ENCODE measurements at places on chromosomes 3 and 15.

GRCh38 chr3:194906229-194906629 lies 220.5 kb downstream of the FAM43A start:
- DNase-seq: no peak

DNA sequence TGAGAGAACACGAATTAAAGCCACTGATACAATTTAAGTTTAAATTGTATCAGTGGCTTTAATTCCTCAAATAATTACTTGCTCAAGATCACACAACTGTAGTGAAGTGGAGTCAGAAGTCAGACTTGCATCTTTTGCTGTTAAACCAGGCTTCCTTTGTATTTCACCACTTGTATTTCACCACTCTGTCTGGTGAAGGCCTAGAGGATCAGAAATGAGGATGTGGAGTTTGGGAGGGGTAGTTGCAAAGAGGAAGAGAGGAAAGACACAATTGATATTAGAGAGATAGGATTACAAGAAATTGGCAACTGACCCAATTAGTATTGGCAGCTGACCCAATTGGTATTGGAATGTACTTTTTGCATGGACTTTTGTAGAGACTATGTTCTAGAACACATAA lies 288.1 kb upstream of the GPR149 start:
- DNase-seq: no peak

GRCh38 chr15:74206801-74207281 lies 4.3 kb upstream of the STRA6 start:
- no peak for DNase-seq

DNA sequence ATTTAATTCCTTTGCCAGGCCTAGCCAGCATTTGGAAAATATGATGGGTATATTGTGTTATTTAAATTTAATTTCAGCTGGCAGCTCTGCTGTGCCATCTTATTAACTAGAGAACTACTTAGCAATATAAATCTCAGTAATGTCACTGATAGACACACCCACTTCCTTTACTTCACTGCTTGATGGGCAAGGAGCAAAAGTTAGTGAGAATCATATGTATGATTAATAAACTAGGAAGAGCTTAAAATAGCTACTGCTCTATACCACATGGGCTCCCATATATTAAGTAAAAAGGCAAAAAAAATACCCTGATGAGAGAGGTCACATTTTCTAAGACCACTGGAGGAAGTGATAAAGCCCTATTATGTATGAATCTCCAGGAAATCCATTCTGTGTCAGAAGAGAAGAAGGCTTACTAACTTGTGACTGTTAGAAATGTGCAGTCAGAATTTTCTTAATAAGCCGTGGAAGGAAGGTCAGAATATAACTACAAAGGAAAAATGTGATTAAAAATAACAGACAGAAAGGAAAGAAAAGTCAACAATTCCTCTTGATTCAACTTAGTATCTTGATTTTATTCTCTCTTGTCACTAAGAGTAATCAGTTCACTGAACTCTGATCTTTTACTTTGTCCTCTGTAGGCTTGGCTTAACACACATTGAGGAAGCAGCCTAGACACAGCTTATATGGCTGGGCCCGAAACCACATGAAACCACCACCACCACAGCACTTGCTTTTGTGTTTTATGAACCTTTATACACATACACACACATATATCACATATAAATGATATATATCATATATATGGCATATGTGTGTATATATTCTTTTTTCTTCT lies 1233.9 kb upstream of the ALCAM start:
- no peak for DNase-seq

DNA sequence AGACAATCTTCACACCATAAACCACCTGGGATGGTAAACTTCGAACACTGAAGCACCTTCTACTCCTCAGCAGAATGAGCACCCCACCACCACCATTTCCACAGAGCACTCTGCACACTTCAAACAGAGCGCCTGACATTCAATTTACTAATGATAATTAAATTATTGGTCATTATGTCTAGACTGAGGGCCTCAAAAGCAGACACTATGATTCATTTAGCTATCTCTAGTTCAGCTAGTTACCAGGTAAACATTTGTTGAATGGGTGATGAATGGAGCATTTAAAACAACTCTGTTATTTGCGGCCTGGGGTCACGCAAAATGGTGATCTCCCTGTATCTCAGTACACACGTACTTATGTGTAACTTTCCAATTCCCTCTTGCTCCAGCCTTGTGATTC lies 40.9 kb downstream of the ACAP2 start:
- no peak for DNase-seq

DNA sequence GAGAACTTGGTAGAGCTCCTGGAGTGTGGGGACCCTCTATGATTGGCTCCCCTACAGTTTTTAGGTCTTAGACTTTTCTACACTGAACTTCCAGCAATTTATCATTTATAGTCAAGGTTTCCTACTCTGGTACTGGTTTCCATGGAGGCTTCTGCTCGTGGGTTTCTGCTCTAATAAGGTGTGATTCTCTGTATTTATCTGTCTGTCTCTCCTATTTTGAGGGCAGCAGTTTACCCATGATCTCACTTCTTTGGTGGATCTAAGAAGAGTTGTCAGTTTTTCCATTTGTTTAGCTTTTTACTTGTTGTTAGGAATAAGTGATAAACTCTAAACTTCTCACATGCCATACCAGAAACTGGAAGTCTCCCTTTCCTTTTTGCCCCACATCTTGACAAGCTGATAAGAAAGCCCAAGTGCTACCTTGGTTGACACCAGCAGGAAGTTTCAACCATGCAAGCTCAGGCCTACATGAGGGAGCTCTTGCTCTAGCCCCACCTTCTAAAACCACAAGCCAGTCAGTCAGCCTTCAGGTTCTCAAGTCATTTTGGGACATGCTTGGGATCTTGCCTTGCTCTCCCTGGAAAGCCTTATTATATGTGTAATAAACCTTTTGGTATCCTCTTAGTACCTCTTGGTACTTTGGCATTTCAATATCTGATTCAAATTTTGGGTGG lies 10.0 kb downstream of the TIMMDC1 start:
- DNase-seq: no peak

DNA sequence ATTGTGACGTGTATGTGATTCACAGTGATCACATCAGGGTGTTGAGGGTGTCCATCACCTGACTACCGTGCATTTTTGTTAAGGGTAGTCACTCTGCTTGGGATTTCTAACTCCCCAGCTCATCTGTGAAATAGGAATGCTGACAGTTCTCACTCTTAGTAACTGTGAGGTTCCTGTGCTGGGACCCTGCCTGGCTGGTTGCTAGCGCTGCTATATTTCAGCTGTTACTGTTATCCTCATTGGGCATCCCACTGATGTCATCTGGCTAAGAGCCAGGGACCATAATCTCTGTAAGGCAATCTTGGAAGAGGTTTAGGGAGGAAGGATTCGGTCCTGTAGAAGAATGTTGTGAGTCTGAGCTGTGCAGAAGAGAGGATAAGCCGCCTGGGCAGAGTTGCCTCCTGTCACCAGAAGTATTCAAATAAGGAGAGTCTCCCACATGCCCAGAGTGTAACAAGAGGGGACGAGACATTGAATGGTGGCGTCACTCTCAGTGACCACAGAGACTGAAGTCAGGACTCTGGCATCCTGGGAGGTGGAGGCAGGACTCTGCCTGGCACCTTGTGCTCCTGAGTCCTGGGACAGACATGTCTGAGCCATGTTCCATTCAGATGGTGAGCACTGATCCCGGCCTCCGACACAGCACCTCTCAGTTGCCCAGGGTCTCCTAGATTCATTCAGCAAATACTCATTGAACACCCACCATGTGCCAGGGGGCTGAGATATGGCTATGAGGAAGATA lies 52.2 kb downstream of the FBLN2 start:
- DNase-seq: peak; percentile 36
